Activated naive CD4-positive, alpha-beta T cell (primary cell): ENCODE measurements at places on chromosomes 3 and 15.

DNA sequence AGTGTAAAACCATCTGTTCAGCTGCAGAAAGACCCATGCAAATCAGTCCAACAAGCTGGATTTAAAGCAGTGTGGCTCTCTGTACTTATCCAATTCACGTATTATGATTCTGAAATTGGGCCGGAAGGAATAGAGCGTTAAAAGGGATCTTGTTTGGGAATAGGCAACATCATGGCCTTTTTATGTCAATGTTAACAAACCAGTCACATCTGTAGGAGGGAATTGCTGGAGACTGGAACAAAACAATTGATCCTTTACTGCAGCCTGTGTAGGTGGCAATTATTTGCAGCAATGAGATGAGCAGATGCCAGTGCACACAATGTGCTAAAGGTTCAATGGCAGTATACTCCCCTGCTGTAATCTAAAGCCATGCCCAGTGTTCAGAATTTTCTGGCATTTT is 887.4 kb upstream of the ROBO1 start:
- DNase-seq: no peak

GRCh38 chr3:56917361-56918110 is 115.8 kb upstream of the ARHGEF3 start:
- no peak for DNase-seq

GRCh38 chr3:146449613-146450012 is 19.7 kb downstream of the PLSCR2 start:
- no peak for DNase-seq

DNA sequence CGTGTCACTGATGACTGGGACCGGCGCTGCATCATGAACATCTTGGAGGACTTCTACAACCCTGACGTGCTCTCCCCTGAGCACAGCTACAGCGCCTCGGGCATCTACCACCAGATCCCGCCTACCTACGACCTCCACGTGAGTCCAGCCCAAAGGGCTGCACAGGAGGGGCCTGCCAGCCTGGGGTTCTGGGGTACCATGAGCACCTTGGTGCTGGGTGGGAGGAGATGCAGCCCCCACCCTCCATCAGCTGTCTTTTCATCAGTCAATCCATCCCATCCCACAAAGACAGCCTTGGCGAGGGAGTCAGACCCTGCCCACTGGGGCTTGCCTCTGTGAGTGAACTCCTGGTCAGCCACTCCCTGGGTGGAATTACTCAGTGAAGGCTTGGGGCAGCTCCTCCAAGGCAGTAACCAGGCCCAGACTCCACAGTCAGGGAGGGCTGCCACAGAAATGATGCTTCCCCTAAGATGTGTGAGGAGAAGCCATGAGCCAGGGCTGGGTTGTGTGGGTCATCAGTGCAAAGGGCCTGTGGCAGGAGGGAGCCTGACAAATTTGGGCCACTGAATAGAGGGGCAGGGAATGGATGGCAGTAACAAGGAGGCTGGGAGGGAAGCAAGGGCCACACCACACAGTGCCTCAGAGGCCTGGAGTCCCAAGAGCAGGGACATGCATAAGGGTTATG is 47.9 kb downstream of the SEMA3G start:
- no peak for DNase-seq

- DNase-seq: no peak
Observed at GRCh38 chr3:16838561-16838960, 46.2 kb upstream of the PLCL2 start.

- no peak for DNase-seq
Observed at GRCh38 chr3:164452707-164453106, 625.6 kb downstream of the SI start.
